ENCODE measurements at places on chromosomes 11 and 22. TPM values are rescaled to one million over a fixed set of nuclear protein-coding genes. Genes with fewer than 3 reads are reported as not detected.

C11orf86 gene
- total RNA-seq, result not detected

NRIP3 gene
- 19.4 TPM for total RNA-seq

CSF2RB gene
- total RNA-seq, result 0.24 TPM

GRK3 gene
- total RNA-seq, result 10.6 TPM

ACRV1 gene
- total RNA-seq, result 0.31 TPM

ARHGAP42 gene
- 5.9 TPM for total RNA-seq

H19 gene
- total RNA-seq, result 4.9 TPM

HPX gene
- total RNA-seq, result 1.3 TPM

OR2AG2 gene
- total RNA-seq, result 0.42 TPM

OR8A1 gene
- total RNA-seq, result 0.53 TPM

CNGA4 gene
- total RNA-seq, result not detected

FAM83F gene
- total RNA-seq, result 0.25 TPM

ZNF215 gene
- total RNA-seq, result 12.3 TPM

KIRREL3 gene
- 52.9 TPM for total RNA-seq

RIMBP3C gene
- 0.69 TPM for total RNA-seq
